Bronchial epithelial cell (primary cell): ENCODE measurements at places on chromosomes 7 and 10.

DNA sequence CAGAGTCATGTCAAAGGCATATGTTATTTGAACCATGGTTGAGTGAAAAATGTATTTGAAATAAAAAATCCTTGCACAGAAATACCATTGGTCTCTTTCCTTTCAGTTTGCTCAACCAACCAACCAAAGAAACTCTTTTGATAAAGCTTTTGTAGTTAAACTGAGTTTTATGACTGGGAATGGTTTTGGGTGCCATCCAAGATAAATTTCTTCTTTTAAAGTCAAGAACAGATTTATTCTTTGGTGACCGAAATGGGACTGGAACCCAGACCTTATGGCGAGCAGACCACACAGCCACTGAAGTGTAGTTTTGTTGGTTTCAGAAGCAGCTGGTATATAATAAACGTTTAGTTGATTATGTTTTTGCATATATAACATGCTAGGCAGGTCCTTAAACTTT, 2.8 kb upstream of the GALNT17 start:
- DNase-seq, result no peak

DNA sequence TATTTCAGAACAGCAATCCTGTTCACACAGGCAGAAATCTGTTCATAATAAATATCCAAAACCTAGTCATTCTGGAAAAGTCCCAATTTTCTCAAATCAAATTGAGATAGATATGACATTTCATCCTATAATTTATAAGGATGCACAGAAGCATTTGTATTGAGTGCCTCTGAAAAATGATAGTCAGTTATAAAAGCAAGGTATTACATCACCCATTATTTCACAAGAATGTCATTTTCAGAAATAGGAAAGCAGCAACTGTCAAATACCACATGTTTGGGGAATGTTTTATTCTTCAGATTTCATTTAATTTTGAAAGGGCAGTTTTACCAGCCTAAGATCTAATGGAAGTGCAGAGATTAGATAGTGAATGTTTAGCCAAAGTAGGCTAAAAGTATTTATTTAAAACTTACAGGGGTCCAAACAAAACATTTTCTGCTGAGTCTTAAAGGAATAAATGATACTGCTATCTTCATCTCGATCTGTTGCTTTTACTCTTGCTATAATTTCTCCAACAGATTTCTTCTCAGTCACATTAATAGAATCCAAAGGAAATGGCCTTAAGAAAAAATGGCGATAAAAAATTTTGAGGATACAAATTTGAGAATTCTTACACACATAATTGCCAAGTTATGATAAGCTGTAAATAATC, 185.8 kb downstream of the HGF start:
- no peak for DNase-seq

- DNase-seq, result peak; percentile 85
Observed at GRCh38 chr10:42594246-42594650, 44.1 kb downstream of the ZNF33B start.

GRCh38 chr7:151013733-151014497, 10.4 kb downstream of the ATG9B start:
- DNase-seq, result no peak

- DNase-seq, result no peak
Observed at GRCh38 chr10:128870830-128871597, 596.0 kb upstream of the MGMT start.

DNA sequence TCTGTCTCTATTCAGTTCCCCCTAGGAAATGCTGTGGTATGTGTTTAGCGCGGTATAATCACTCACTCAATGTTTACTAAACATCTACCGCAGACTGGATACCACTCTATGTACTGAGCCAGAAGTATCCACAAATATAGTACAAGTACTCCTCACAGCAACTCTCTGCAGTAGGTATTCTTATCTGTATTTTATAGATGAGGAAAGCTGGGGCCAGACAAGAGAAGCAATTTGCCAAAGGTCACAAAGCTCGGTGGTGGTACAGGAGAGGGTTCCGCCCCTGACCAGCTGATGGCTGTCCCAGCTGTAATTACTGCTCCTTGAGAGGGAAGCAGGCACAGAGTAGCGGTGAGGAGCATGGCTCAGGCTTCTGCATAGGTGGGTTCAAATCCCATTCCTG, 184.1 kb downstream of the DOCK4 start:
- DNase-seq, result no peak

DNA sequence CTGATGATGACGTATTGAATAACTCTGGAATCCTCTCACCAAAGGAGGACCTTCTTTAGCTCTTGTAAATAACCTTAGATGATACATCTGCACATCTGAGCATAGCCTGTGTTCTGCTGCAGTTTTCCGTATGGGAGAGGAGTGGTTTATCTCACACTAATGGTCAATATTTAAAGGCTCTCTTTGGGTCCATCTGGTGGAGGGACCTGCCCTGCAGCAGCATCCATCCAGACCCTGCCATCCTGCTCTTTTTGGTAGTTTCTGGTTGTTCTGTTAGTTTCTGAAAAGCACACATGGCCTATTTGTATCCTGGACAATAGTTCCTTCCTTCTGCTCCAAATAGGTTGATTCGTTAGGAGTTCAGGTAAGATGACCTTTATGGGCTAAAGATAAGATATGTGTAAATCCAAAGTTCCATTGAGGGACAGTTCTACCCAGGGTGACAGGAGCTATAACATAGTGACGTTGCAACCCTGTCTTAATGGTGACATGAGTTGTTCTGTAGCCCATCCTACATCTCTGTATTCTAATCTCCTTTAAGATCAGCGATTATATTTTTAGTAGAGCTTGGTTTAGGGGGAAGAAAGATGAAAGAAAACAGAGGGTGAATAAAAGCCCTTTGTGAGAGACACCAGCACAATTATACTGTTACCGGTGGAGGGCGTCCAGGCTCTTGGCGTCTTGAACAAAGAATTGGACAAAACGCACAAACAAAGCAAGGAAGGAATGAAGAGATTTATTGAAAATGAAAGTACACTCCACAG, 60.0 kb upstream of the KLF14 start:
- peak; percentile 7 for DNase-seq

DNA sequence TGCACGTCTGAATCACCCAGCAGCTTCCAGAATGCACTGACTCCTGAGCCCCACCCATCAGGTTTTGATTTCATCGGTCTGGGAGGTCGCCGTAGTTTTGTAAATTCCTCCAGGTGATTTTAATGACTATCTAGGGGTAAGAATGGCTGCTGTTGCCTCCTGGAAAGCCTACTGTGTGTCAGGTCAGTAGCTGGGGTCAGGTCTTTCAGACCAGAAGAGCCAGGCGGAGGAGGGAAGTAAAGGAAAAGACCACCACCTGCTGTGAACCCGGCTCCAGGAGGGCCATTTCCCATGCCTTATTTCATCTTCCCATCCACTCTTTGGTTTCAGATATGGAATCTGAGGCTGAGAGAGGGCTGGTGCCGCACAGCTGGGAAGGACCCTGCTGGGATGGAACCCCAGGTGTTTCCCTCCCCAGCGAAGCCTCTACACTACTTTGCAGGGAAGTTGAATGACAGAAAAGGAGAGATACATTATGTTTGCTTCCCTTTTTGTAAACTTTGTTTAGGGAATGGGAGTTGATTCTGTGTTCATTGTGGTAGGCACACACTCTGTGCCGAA, 19.8 kb downstream of the ADAMTS14 start:
- DNase-seq, result no peak

GRCh38 chr7:139328375-139328774, 12.8 kb upstream of the FMC1 start:
- peak; percentile 86 for DNase-seq

GRCh38 chr10:78594559-78595268, 474.1 kb upstream of the ZMIZ1 start:
- no peak for DNase-seq

- DNase-seq, result no peak
Observed at GRCh38 chr10:35231646-35232045, 104.7 kb upstream of the CCNY start.

- peak; percentile 32 for DNase-seq
Observed at GRCh38 chr10:29725133-29725720, 90.5 kb upstream of the SVIL start.

DNA sequence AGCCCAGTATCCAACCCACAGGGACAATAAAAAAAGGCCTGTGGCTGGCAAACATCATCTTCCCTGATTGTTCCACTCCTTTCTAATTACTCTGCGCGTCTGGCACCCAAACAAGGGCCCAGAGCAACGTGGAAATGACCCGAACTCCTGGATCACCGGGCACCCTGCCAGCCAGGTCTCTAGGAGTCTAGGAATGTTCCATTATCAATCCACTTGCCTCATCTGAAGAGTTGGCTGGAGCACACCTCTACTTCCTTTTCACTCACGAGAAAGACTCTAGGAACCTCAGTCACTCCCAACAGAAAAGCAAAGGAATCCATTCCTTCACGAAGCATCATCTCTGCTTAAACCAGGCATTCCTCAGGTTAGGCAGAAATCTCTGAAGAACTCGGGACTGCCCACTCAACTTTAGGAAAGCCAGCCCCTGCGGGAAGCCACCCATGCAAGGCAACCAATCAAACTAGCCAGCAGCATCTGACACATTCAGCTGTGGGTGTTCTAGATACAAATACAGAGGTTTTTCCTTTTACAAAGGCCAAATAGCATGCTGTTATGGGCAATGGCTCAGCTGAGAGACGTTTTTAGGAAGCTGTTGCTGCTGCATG, 37.7 kb downstream of the ATXN7L1 start:
- peak; percentile 21 for DNase-seq

DNA sequence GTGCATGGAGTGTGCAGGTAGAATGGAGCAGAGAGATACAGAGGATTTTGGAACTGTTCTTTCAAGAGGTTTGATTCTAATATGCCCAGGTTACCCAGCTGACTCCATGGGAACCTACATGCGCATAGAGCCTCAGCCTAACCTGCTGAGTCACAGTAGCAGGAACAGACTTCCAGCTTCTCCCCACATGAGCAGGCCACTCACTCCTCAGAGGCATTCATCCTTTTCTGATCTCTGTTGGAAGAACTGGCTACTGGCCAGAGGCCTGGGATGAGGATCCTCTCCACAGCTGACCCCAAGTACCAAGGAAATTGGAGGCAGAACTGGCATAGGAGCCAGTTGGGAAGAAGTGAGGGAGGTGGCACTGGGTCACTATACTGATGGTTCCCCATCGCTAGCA, 17.9 kb upstream of the CCSER2 start:
- DNase-seq, result peak; percentile 45

- no peak for DNase-seq
Observed at GRCh38 chr7:116955801-116956476, 2.6 kb downstream of the ST7 start.

DNA sequence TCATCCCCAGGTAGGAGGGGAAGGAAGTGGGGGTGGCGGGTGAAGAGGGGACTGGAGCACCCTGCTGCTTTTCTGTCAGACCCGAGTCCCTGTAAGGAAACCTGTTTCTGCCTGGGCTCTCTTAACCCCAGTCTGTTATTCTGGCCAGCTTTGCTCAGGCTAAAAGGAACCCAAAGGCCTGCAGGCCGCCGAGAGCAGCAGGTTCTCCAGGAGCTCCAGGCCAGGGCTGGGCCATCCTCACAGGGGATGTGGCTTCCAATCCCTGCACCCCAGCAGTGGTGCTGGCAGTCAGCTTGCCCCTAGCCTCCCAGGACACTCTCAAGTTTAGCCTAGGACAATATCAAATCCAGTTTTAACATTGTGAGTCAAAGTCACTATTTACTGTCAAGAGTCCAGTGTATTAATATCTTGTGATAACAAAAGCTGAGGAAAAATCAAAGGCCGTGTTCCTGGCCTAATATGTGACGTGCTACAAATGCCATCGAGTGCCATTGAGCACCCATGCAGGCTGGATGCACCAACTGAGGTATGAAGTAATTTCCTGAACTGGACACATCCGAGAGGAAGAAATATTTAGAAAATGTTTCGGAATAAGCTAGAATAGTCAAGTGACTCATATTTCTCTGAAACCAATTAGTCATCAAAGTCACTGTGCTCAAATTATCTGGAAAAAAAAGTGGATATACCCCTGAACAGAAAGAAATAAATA, 7.0 kb downstream of the PKD1L1 start:
- peak; percentile 74 for DNase-seq

DNA sequence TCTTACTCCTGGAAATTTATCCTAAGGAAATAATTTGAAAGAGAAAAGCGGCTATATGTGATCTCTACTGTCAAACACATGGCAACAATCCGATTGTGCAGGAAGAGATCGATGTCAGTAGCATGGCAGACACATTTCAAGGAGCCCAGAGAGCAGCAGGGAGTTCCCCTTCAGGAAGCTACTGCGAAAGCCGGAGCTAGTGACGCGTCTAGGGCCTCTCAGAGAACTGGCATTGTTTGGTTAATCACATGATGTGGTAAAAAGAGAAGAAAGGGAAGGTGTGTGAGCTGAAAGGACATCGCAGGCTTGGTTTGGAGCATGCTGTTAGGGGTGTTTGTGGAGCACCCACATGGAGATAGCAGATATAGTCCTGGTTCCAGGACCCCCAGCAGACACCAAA, 74.9 kb downstream of the BEND7 start:
- DNase-seq, result peak; percentile 28

- peak; percentile 12 for DNase-seq
Observed at GRCh38 chr7:5284304-5285281, 1.9 kb downstream of the SLC29A4 start.

- DNase-seq, result no peak
Observed at GRCh38 chr10:131123496-131123895, 188.0 kb downstream of the TCERG1L start.

DNA sequence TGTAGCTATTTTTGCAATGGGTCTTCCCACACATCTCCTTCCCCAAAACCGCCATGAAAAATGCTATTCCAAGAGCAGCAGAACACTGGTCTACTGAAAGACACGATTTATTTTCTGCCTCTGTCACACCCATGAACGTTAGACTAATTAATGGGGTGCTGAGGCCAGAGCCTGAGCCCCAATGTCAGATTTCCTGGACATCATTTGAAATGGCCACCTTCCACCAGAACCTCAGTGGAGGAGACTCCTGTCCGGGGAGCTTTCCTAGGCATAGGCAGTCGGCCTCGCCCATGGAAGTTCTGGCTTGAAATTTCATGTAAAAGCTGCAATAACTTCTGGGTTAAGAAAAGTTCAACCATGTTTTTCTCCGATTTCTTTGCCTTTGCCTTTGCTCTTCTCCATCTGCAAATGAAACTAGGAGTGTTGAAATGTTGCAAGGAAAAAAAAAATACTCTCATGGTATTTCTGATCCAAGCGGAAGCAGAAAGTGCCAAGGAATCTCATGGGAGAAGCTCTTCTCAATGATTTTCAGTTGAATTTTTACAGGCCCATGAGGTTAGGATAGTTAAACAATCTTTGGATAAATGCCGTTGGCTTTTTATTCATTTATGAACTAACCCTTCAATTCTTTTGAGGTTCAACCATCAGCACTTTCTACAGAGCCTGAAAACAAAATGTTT, 570.8 kb upstream of the MGMT start:
- DNase-seq, result no peak

- peak; percentile 95 for DNase-seq
Observed at GRCh38 chr7:142375710-142376313, 118.0 kb upstream of the PRSS58 start.

- no peak for DNase-seq
Observed at GRCh38 chr10:52623761-52624160, 148.8 kb downstream of the MBL2 start.
